ENCODE measurements at places on chromosomes 7 and 10. TPM values are rescaled to one million over a fixed set of nuclear protein-coding genes. Genes with fewer than 3 reads are reported as not detected.

The FGFR2 gene
- total RNA-seq = 5.8 TPM

The LRRC17 gene
- 4.7 TPM for total RNA-seq

The GPR15LG gene
- total RNA-seq = not detected

The EPO gene
- not detected for total RNA-seq

The BRAF gene
- total RNA-seq = 23.6 TPM

The HTR5A gene
- not detected for total RNA-seq

The AGR3 gene
- total RNA-seq = not detected

The AKR1C8 gene
- total RNA-seq = 0.21 TPM

The KCP gene
- 0.28 TPM for total RNA-seq

The CNPY1 gene
- total RNA-seq = not detected

The TMEM130 gene
- not detected for total RNA-seq

The CLDN3 gene
- not detected for total RNA-seq

The SPDYE18 gene
- total RNA-seq = 1.7 TPM

The GNGT1 gene
- not detected for total RNA-seq

The PAX4 gene
- not detected for total RNA-seq

The PVRIG gene
- total RNA-seq = not detected

The GNAI1 gene
- total RNA-seq = 10.0 TPM

The ADAM22 gene
- 5.6 TPM for total RNA-seq

The OR2F2 gene
- total RNA-seq = not detected

The UROS gene
- total RNA-seq = 61.1 TPM

The PGAM2 gene
- 1,101 TPM for total RNA-seq

The PTPRN2 gene
- total RNA-seq = 1.8 TPM

The OR2F1 gene
- not detected for total RNA-seq

The ANKRD30A gene
- not detected for total RNA-seq

The PALD1 gene
- 5.7 TPM for total RNA-seq

The CPA4 gene
- total RNA-seq = 0.34 TPM

The INHBA gene
- total RNA-seq = 38.9 TPM

The ZCCHC24 gene
- total RNA-seq = 60.4 TPM

The EEPD1 gene
- 7.8 TPM for total RNA-seq

The PRLHR gene
- total RNA-seq = not detected

All from right cardiac atrium (tissue), 5 donors.